ENCODE measurements at places on chromosomes 1 and 21. TPM values are rescaled to one million over a fixed set of nuclear protein-coding genes. Genes with fewer than 3 reads are reported as not detected.

The NR5A2 gene
- polyA plus RNA-seq, result not detected

The FCER1G gene
- polyA plus RNA-seq, result not detected

The C1orf210 gene
- not detected for polyA plus RNA-seq

The PIGM gene
- polyA plus RNA-seq, result 4.9 TPM

The TSPEAR gene
- 5.3 TPM for polyA plus RNA-seq

The KLHDC9 gene
- 41.2 TPM for polyA plus RNA-seq

The CFHR3 gene
- polyA plus RNA-seq, result not detected

The CHIA gene
- not detected for polyA plus RNA-seq

The ACTL8 gene
- polyA plus RNA-seq, result not detected

The PRKAA2 gene
- polyA plus RNA-seq, result 10.2 TPM

The COL9A2 gene
- polyA plus RNA-seq, result 5.9 TPM

The FAM72C gene
- 3.3 TPM for polyA plus RNA-seq

The KRTAP19-1 gene
- polyA plus RNA-seq, result not detected

The SPRR3 gene
- polyA plus RNA-seq, result not detected

The ARHGEF10L gene
- 30.8 TPM for polyA plus RNA-seq

The FMO4 gene
- 3.8 TPM for polyA plus RNA-seq

The TXNDC12 gene
- 58.0 TPM for polyA plus RNA-seq

The NFYC gene
- 149 TPM for polyA plus RNA-seq

The LEFTY2 gene
- 9.0 TPM for polyA plus RNA-seq

The IVL gene
- polyA plus RNA-seq, result not detected

The DNAH14 gene
- 28.9 TPM for polyA plus RNA-seq

The FCGR3A gene
- polyA plus RNA-seq, result not detected

The DNAI4 gene
- polyA plus RNA-seq, result 14.2 TPM

The NUF2 gene
- polyA plus RNA-seq, result 7.6 TPM

The GCSAML gene
- polyA plus RNA-seq, result not detected

The ITLN2 gene
- not detected for polyA plus RNA-seq

The SPRR1B gene
- polyA plus RNA-seq, result not detected

The ADAMTS5 gene
- polyA plus RNA-seq, result not detected

The LIN28A gene
- 3.4 TPM for polyA plus RNA-seq

The PHF13 gene
- 25.9 TPM for polyA plus RNA-seq

All from cardiac muscle cell (in vitro differentiated cells and primary cell).